ENCODE measurements at places on chromosomes 5 and 9. TPM values are rescaled to one million over a fixed set of nuclear protein-coding genes. Genes with fewer than 3 reads are reported as not detected.

The PCDHGB3 gene
- 0.19 TPM for total RNA-seq

DNA sequence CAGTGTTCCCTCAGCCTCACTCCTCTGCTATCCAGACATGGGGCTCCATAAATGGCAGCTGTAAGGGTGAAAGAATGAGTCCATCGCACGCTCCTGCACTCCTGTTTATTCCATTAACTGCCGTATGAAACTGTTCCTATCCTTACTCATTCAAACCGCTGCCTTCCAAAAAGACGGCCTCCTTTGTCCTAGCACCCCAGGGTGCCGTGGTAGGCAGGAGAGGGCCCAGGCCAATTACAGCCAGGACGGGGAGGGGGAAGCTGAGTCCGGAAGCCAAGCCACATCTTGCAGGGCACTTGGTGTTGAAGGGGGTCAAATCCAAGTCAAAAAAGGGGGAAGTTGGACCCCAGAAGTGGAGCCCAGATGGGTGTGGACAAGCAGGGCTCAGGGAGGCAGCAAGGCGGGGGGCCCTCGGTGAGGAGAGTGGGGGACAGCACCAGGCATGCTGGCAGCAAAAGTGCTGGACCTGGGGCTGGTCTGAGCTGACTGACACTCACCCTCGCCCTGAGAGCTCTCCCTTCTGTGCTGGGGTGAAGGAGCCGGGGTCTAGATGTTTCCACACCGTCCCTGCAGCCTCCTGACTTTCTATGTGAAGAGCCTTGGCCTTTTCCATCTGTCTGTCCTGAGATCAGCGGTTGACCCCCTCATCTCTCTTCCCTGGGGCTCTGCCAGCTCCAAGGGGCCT lies 63.3 kb downstream of the COL23A1 start:
- DNase-seq = no peak

The PCDHGB1 gene
- 0.19 TPM for total RNA-seq

The PCSK5 gene
- total RNA-seq = 4.7 TPM

The FAM114A2 gene
- 33.7 TPM for total RNA-seq

- no peak for DNase-seq
Measured at GRCh38 chr9:20216438-20216837, 405.9 kb downstream of the MLLT3 start.
